ENCODE measurements at places on chromosomes 2 and 18. TPM values are rescaled to one million over a fixed set of nuclear protein-coding genes. Genes with fewer than 3 reads are reported as not detected.

The ZEB2 gene
- polyA plus RNA-seq, result 156 TPM

- peak; percentile 86 for DNase-seq
Measured at GRCh38 chr2:234444893-234445292, 52.0 kb downstream of the ARL4C start.

GRCh38 chr18:50839996-50840395, 20.2 kb upstream of the MRO start:
- DNase-seq, result no peak

DNA sequence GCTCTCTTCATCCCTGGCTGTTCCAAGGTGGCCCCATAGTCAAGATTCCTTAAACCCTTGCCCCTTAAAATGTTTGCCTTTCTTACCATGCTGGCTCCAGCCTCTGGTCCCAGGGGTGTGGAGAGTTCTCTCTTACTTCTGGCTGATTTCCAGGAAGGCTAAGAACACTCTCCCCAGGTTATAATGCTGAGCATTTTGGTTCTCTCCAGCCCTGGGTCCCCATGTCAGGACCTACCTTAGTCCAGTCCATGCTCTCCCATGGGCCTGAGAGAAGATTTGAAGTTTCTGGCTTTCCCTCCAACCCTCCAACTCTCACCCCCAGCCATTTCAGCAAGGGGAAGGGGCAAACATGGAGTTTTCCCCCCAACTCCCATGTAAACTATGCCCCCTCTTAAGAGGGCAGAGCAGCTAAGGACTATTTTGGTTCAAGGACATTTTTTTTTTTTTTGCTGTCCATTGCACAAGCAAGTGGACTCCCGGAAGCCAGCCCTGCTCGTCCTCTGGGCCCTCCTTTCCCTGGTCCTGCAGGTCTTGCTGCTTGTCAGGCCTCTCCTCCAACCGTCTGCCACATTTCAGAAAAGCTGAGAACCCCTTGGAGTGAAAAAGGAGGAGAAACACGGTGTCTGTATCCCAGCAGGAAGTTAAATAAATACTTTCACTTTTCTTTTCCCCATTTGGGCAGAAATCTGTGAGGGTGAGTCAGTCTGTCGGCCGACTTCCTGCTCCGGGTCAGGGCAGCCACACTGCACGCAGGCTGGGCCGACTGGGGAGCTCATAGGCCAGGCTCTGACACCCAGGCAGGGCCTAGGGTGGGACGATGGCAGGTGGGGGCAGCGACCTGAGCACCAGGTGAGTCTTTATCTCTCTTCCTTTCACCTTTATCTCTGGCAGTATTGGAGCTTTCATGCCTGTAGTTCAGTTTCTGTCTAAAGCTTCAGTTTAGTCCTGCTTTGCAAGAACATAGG, at the start of gene SP140L:
Gene SP140L (plus strand): TSS at position 741 of the 965 bp plus-strand sequence. CDS start 77 bp downstream, at position 818.
- DNase-seq, result peak; percentile 86

DNA sequence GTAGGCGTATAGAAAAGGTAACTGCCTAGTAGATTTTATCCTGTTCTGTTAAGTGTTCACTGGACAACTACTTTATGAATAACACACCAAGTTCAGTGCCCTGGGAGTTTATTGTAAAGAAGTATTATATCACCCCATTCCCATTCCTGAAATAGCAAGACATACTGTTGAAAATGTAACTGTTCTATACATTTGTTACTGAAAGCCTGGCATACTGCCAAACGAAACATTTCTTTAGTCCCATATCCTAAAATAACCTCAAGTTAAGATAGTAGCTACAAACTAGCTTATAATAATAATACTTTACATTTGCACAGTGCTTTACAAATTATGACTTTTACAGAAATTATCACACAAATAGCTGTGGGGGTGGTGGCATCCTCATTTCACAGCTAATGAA, 25.1 kb downstream of the SPDYA start:
- DNase-seq, result no peak

The ALLC gene
- polyA plus RNA-seq, result not detected

- no peak for DNase-seq
Measured at GRCh38 chr18:24230766-24231165, 91.9 kb downstream of the CABYR start.

The ABHD3 gene
- polyA plus RNA-seq, result 24.6 TPM

DNA sequence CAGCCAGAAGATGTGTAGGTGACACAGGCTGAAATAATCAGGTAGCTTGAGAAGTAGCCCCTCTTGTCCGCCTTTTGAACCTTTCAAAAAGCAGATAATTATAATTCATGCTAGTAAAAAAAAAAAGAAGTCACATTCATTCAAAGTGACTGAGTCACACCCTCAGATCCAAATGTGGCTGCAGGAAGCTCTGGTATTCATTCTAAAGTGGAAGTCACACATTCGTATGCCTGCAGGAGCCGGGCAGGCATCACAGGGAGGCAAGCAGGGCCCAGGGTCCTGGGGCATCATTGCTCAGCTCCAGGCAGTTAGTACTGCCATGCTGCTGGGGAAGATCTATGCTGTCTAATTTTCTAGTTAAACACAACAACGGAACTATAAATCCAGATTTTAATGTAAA, 21.7 kb upstream of the RAB11FIP5 start:
- DNase-seq, result no peak

- no peak for DNase-seq
Measured at GRCh38 chr2:44291281-44292248, 16.3 kb downstream of the SLC3A1 start.

- no peak for DNase-seq
Measured at GRCh38 chr2:33496726-33497125, 20.3 kb downstream of the RASGRP3 start.

- peak; percentile 36 for DNase-seq
Measured at GRCh38 chr2:74571058-74571457, 16.5 kb downstream of the DOK1 start.

The ACVR1C gene
- polyA plus RNA-seq, result not detected

DNA sequence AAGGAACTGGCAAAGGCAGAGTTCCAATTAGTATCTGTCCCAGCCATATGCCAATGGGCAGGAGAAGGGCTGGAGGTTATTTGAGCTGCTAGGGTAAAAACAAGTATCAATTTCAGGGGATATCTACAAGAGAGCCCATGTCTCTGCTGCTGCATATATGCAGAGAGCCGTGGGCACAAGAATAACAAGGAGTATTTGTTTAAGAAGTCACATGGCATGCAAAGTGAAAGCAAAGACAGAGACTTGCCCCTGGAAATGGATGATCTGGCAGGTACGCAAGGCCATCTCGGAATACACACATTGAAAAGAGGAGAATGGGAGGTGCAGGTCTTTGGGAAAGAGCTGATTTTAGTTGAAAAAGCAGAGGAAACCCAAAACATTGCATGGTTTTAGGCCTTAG, 170.6 kb downstream of the EVA1A start:
- DNase-seq, result no peak

GRCh38 chr18:3652380-3653262, 202.6 kb downstream of the TGIF1 start:
- DNase-seq, result peak; percentile 84

GRCh38 chr2:44886414-44886813, 55.1 kb upstream of the SIX3 start:
- no peak for DNase-seq

- no peak for DNase-seq
Measured at GRCh38 chr2:176356251-176356650, 87.0 kb downstream of the MTX2 start.

GRCh38 chr2:240142256-240142775, 1.9 kb upstream of the OTOS start:
- DNase-seq, result no peak

The PDIA6 gene
- 166 TPM for polyA plus RNA-seq

DNA sequence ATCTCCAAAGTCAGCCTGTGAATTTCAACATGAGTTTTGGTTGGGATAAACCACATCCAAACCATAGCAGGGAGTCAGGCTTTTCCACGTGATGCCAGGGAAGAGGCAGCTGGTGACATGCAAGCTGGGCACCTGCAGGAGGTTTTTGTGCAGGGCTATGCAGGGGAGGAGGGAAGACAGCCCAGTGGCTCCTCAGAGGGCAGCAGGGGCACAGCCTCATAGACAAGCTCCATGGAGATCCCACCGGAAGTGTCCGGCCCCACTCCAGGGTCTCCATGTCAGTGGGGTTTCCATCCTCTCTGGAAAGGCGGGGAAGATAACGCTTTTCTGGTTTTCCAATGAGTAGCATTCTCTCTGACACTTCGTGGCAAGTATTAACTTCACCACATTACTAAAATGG, 135.6 kb upstream of the TPO start:
- no peak for DNase-seq

DNA sequence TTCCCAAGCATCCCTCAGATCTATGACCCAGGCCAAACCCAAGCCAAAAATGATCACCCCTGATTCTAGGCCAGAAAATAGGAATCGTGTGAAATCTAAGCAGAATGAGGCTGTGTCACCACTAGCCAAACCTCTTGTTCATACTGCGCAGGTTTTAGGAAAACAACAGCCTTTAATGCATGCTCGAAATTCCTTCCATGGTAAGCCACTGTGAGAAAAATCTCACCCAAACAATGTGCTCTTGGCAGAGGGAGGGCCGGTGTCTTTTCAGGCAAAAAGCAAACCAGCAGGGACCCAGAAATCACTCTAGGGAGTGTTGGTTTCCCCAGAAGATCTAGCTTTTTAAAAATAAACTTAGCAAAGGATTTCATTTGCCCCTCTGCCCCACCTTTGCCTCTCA, 71.2 kb upstream of the FOSL2 start:
- no peak for DNase-seq

- no peak for DNase-seq
Measured at GRCh38 chr2:28465148-28465885, 30.5 kb upstream of the PLB1 start.

GRCh38 chr2:191738667-191739066, 60.7 kb downstream of the NABP1 start:
- DNase-seq, result no peak

GRCh38 chr2:68987021-68987503, 12.6 kb downstream of the GKN1 start:
- no peak for DNase-seq

DNA sequence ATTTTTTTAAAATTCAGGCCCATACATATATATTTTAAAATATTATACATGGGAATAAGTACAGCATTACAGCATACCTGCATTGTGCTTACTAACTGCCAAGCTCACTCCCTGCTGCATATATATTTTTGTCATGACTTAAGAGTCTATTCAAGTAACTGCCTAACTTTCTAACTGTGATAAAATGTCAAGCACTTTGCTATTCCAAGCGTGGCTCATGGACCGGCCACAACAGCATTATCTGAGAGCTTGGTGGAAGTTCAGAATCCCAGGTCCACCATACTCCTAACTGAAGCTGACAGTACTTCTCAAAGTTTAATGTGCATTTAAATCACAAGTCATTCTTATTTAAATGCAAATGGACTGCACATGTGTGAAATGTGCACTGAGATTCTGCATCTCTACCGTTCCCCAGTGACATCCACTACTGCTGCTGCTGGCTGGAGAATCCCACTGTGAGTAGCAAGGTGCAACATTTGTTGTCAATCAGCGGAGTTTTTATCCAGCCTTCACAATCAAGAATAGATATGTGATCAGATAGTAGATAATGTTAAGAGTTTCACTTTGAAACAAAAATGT, 79.1 kb downstream of the DYM start:
- DNase-seq, result no peak

DNA sequence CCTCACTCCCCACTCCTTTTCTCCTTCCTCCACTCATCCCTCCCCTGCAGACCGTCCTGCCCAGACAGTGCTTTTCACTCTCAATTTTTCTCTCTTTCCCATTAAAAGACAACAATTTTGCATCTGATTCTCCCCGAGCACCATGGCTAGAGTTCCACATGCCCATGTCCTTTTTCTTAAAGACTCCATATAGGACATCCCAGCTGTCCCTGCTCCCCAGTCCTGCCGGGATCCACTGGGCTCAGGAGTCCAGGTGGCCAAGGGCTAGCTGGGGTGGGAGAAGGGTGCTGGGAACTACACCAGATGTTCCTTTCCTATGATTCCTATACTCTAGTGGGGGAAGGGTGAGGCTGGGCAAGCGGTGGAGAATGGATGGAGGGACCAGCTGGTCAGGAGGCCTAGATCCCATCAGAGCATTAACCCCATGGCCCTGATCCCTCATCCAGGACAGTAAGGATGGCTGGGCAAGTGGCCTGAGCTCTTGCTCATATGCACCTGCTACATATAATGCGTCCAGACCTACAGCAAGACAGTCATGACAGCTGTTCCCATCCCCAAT, 52.8 kb upstream of the RMDN2 start:
- no peak for DNase-seq

DNA sequence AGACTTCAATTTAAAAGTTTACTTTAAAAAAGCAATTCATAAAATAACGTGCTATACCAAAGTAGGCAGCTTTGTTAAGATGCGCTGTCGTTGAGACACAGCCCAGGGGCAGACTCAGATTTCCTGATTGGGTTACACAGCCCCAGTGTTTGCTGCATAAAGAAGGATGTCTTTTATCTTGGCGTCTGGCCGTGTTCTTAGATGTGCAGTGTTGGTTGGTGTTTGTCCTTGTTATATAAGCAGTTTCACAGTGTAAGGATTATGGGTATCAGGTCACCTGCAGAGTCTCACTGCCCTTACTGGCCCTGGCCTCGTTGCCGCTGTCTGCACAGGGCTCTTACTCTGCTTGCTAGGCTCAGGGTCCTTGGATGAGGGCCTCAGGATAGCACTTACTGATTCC, 108.5 kb downstream of the WDSUB1 start:
- no peak for DNase-seq

- DNase-seq, result no peak
Measured at GRCh38 chr18:10404168-10404567, 50.3 kb upstream of the APCDD1 start.

- no peak for DNase-seq
Measured at GRCh38 chr2:183666031-183666430, 541.8 kb downstream of the NUP35 start.

GRCh38 chr2:131431336-131431735, 44.6 kb upstream of the TUBA3D start:
- no peak for DNase-seq

DNA sequence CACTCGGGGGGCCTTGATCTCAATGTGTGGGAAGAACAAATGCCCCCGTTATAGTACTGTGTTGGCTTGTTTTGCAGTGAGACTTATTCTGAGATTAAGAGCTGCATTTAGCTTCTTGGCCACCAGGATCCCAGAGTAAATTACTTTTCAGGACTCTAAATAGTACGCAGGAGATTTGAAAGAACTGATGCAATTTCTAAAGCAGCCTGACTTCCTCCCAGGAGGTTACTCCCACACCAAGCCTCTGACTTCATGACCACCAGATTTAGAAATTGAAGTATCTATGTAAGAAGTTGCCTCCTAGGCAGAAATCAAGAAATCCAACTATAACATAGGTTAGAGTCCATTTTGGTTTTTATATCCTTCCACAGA, 67.0 kb downstream of the FEZ2 start:
- DNase-seq, result no peak

The USP34 gene
- polyA plus RNA-seq, result 47.2 TPM

The SGPP2 gene
- 0.03 TPM for polyA plus RNA-seq

The LRP2 gene
- polyA plus RNA-seq, result not detected

- peak; percentile 50 for DNase-seq
Measured at GRCh38 chr2:73291461-73292315, 1.7 kb downstream of the EGR4 start.

All from CD14-positive monocyte (primary cell).